ENCODE measurements at places on chromosomes 6 and 20.

DNA sequence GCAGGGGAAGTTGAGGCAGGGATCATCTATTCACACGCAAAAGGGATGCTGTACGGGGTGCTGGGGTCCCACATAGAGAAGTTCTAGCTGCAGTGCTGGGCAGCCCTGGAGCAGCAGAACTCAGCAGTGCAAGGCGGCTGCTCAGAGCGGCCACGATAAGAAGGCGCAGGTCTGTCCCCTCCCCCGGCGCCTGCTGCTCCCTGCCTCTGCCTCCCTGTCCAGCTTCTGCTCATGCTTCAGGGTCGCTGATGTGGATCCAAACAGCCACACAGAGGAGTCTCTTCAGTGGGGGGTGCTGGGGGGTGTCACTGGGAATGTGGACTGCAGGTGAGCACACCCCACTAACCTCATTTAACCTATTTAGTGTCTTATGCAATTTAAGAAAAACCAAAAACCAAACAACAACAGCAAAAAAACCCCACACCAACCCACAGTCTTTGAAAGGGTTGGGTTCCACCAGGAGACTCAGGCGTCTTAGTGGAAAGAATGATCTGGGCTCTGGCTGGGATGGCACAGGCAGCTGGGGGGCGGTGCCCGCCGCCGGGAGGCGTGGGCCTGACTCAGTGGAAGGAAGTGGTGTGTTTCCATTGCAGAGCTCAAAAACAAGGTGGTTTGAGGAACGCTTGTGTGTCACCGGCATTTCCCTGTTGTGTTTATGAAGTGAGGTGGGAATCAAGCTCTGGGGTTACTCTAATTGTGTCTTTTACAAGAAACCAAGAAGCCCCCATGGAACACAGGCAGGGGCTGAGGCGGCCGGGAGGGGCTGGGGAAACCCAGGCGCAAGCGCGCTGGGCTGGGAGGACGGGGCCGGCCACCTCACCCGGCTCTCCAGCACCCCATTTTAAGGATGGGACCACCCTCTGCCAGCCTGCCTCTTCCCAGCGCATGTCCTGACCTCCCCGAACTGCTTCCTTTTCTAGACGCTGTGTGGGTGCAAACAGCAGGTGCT is 55.1 kb downstream of the IRF4 start:
- DNase-seq, result no peak

- no peak for DNase-seq
Observed at GRCh38 chr20:55090286-55090685, 614.9 kb downstream of the DOK5 start.

DNA sequence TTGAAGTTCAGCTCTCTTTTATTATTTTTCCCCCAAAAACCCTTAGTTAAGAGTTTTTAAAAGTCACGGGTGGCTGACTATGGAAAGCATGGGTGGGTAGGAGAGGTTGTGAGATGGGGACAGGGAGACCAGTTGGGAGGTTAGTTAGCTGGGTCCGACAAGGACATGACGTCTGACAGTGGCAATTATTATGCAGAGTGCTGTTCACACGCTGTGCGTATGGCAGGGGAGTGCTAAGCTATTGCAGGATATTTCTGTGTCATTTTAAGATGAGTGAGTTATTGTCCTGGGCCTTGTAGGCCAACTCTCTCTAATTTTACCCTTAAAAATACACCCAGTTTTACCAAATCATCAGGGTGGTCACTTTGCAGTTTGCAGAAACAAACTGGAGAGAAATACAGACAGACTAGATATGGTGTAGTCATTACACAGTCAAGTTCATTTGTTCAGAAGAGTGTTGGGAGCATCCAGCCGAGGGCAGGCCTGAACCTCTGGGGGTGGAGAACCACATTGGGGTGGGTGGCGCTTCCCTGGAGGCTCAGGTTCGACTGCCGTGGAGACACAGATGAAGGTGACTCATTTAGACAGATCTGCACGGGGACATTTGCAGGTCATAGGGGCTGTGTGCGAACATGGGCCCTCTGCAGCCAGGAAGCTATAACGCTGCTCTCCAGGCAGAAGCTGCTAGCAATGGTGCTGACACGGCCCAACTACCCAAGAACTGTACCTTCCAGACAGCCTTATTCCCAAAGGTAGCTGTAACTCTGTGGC is 307.6 kb downstream of the QKI start:
- no peak for DNase-seq

- peak; percentile 14 for DNase-seq
Observed at GRCh38 chr6:164477101-164477500, 832.3 kb downstream of the C6orf118 start.

DNA sequence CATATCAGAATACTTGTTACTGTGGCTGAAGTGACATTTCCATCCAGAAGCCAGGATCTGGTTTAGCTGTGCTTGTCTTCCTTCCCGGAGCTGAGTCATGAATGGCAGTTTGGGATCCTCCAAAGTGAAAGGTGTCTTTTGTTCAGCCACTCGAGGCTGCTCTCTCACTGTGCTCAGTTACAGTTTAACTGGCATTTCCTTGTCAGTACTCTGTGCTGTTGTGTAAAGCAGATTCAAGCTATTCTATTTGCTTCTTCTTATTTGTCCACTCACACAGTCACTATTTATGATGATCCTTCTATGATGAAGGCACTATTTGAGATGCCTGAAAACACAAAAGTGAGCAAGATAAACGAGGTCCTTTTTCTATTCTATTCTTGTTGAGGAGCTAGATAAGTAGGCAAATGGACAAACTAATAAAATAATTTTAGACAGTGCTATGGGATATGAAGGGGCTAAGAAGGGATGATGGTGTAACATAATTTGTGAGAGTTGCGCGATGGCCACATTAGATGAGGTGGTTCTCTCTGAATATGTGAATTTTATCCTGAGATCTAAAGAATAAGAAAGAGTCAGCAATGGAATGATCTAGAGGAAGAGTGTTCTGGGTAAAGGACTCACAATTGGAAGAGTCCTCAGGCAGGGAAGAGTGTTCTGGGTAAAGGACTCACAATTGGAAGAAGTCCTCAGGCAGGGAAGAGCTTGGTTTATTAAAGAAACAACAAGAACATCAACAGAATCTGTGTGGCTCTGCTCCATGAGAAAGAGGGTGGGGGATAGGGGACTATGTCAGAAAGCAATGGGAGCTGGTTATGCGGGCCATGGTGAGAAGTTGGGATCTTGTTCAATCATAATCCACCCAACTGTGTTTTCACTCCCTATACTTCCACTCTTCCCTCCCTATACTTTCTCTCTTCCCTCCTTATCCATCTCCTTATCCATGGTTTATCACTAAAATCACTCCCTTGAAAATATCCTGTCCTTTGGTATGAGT is 40.1 kb downstream of the CYP24A1 start:
- DNase-seq, result peak; percentile 34

GRCh38 chr20:19966840-19967239 is 50.3 kb upstream of the NAA20 start:
- DNase-seq, result no peak

DNA sequence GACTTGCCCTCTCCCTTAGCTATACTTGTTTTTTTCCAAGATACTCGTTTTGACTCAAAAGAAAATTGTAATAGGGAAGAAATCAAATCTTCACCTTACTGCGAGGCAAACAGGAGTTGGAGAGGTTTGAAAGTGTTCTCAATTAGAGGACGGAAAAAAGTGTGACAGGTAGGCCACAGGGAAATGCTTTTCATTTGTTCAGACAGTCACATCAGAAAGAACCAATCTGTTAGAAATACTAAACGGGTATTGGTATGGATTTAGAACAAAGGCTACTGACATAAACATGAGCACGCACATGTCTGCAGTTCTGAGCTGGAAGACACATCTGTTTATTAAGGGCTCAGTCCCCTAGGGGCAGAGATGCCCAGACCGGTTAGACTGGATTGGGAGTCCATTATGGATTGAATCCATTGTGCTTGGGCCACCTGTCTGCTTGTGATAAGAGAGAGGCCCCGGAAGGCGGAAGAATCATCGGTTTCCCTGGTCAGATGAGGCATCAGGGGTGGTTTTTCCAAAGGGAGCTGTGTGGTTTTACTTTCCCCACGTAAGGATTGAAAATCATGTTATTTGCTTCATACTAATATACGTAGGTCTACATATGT is 220.9 kb upstream of the MYLIP start:
- DNase-seq, result no peak

DNA sequence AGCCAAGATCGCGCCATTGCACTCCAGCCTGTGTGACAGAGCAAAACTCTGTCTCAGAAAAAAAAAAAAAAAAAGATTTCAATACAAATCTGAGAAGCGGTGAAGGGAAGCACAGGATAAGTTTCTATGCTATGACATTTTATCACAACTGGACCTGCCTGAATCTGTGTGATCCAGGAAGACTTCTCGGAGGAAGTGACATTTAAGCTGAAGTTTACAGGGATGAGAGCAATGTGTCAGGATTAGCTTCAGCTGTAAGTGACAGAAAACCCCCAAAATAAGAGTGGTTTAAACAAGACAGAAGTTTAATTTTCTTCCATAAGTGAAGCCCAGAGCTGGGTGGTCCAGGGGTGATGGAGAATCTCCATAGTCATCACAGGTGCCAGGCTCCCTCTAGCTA is 33.4 kb upstream of the MRPS18A start:
- DNase-seq, result no peak

Data from stromal cell of bone marrow (primary cell).